ENCODE measurements at places on chromosomes 2 and 18.

DNA sequence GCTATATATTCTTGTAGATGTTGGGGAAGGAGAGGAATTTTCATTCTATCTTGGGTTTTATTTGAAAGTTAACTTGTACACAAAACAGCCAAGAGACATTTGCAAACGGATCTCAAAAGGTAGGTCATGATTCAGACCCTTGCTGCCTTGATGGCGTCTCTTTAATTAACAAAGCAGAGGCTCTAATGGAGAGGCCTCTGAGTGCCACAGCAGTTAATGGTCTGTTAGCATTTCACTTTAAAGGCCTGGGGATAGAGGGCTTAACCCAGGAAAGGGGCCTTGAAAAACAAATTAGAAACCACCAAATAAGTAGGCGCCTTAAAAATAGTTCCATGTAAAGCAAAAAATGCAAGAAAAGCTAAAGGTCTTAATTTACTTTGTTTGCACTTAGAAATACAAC, 836.9 kb upstream of the CELF4 start:
- DNase-seq: no peak

- no peak for DNase-seq
These were observed 83.3 kb upstream of the EPAS1 start for GRCh38 chr2:46213906-46214305.

- DNase-seq: no peak
These were observed 12.2 kb downstream of the SLC9A4 start for GRCh38 chr2:102485147-102485785.

- no peak for DNase-seq
These were observed 15.8 kb upstream of the ATOH8 start for GRCh38 chr2:85737961-85738360.

GRCh38 chr2:18345848-18346247, 214.6 kb downstream of the RDH14 start:
- no peak for DNase-seq

DNA sequence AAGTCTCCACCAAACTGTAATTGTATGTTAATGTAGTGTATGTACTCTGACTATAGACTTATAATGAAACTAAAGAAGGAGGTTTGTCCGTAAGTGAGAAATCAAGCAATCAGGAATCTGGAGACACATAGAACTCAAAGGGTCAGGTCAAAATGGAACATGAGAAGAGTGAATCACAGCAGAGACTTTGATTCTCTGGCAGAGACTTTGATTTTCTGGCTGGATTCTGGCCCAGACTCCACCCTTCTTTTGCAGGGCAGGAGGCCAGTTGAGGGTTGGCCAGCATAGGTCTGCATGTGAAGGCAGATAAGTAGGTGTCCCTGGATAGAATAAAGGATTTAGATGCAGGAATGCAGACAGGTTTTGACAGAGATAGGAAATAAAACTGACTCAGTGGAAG, 11.0 kb upstream of the NCKAP5 start:
- no peak for DNase-seq
